NCI-H1092 treated with DMSO at 0.1 percent for 48 hours (cell line): ENCODE measurements at places on chromosomes 1 and 21.

DNA sequence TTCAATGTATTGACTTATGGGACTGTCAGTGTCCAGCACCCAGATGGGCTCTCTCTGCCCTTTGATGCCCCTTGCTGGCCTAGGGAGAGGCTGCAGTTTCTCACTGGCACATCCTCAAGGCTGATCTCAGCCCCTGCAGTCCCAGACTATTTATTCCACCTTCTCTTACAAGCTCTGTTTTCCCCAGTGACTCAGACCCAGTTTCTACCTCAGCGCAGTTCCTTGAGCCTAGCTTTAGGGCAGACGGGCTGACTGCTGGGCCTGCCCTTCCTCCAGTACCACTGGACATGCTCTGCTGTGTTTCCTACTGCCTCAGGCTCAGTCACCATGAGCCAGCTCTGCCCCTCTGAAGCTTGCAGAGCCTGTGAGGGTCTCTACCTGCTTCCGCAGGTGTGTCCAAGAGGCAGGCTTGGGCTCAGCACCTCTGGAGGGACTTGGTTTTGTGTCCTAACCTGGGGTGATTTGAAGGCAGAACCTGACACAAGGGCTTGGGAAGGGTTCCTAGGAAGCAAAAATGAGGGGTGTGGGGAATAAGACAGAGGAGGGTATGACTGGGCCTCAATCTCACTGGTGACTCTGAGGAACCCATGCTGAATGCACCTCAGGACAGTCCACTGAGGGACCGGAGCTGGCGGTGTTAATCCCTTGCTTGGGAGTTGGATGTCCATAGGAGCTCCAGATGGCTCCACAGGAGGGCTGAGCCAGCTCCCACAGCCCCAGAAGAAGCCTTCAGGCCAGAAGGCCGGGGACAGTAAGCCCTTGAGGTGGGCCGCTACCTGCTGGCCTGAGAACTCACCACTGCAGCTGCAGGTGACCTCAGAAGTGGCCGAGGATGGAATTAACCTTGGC, 689.9 kb downstream of the MATN1 start:
- DNase-seq, result no peak

- DNase-seq, result no peak
These were observed 9.0 kb downstream of the CD2 start for GRCh38 chr1:116763116-116763786.

GRCh38 chr1:58401991-58402390, 144.5 kb downstream of the OMA1 start:
- DNase-seq, result no peak

DNA sequence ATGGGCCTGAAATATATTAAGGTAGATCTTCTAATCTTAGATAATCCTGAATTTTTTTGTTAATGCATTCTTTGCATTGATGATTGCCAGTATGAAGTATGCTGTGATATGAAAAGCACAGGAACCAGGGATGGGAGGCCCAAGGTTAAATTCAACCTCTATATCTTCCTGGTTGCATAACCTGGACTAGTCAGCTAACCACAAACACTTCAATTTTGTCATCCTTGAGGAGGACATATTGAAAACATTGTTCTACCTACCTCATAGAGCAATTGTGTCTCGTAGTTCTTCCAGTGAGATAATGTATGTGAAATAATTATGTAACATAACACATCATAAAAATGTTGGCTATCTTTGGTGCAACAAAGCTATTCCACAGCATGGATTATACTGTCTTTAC, 25.6 kb downstream of the PDC start:
- DNase-seq, result no peak

- DNase-seq, result no peak
These were observed 27.3 kb downstream of the F3 start for GRCh38 chr1:94514095-94514727.

- DNase-seq, result peak; percentile 65
These were observed 84.3 kb downstream of the CAPZB start for GRCh38 chr1:19400875-19401534.

DNA sequence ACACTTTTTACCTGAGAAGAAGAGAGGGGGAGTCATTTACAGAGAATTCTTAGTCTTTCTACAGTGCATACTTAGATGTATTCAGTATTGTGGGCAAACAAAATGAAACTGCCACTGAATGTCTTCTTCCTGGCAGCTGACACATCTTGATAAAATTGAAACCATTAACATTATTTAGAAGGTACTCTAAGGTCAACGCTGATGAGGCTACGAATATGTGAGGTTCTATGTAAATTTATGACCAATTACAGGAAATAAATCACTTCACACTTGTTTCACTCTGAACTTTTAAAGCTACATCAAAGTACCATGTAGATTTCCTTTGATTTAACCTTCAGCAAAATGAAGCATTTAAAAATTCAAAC, 51.3 kb upstream of the GFI1 start:
- no peak for DNase-seq

DNA sequence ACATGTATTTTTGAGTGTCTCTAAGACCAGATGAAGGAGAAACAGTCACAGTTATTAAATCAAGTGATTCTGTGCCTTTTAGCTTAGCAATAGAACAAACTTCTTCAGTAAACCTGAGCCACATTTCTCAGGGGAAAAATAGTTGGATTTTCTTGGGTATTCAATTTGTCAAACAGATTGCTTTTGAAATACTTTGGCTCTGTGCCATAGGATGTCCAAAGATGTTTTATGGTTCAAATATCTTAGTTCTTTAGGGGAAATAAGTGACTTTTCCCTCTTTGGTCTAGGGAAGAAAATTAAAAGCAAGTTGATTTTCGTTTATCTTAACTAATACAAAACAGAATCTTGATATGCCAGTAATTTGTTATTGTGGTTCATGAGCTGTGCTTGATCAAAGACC, 125.9 kb downstream of the ATP5PO start:
- DNase-seq, result no peak

GRCh38 chr1:157240495-157241184, 102.4 kb upstream of the ETV3 start:
- no peak for DNase-seq

DNA sequence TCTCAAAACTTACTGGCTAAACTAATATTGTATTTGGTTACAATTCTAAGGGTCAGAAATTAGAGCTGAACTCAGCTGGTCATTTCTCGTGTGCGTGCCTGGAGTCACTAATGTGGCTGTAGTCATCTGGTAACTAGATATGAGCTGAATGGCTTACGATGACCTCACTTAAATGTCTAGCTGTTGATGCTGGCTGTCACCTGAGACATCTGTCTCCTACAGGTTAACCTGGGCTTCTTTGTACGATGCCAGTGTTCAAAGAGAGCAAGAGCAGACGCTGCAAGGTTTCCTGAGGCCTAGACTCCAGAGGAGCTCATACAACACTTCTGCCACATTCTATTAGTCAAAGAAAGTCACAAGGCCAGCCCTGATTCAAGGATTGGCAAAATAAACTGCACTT, 17.1 kb upstream of the ALG6 start:
- DNase-seq, result no peak

- DNase-seq, result no peak
These were observed 151.1 kb upstream of the C8B start for GRCh38 chr1:57116871-57117270.

GRCh38 chr21:22343721-22344120, 1345.5 kb downstream of the NCAM2 start:
- DNase-seq, result no peak

DNA sequence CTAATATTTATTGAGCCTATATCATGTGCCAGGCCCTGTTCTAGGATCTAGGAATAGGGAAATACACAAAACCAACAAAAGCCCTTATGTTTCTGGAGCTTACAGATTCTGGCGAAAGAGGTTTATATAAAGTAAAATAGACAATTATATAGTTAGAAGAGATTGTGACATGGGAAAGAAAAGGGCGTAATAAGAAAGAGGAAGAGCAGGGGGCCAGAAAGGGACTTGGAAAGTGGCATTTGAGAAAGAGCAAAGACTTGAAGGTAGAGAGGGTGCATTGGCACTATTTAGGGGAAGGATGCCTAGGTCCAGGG, 322.5 kb upstream of the FAM78B start:
- no peak for DNase-seq

GRCh38 chr21:43317959-43318358, 109.0 kb downstream of the SIK1 start:
- no peak for DNase-seq
